ENCODE measurements at places on chromosomes 3 and 15.

GRCh38 chr3:185843126-185843525 lies 18.3 kb upstream of the IGF2BP2 start:
- no peak for DNase-seq

DNA sequence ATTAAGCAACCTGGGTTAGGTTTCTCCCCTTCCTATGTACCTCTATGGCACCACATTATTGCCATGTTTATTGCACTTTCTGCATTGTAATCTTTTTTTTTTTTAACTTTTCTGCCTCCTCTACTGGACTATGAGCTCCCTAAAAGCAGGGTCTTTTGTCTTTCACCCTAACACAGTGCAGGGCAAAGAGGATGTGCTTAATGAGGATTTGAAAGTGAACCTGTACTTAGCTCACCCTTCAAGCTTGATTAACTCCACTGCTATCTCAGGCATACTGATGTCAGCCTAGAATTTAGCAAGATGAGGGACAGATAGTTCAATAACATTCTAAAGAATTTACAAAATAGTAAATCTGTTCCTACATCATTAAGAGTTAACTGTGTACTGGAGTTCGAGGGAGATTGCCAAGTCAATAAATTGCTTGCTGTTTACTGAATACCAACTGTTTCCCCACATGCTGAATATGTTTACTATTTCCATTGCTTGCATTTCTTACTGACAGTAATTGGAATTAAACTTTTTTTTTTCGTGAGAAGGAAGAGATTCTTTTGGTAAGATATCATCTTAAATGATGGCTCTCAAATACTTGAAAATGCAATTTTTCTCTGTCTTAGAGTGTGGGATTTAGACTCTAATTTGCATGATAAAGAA lies 15.7 kb upstream of the PPARG start:
- no peak for DNase-seq

DNA sequence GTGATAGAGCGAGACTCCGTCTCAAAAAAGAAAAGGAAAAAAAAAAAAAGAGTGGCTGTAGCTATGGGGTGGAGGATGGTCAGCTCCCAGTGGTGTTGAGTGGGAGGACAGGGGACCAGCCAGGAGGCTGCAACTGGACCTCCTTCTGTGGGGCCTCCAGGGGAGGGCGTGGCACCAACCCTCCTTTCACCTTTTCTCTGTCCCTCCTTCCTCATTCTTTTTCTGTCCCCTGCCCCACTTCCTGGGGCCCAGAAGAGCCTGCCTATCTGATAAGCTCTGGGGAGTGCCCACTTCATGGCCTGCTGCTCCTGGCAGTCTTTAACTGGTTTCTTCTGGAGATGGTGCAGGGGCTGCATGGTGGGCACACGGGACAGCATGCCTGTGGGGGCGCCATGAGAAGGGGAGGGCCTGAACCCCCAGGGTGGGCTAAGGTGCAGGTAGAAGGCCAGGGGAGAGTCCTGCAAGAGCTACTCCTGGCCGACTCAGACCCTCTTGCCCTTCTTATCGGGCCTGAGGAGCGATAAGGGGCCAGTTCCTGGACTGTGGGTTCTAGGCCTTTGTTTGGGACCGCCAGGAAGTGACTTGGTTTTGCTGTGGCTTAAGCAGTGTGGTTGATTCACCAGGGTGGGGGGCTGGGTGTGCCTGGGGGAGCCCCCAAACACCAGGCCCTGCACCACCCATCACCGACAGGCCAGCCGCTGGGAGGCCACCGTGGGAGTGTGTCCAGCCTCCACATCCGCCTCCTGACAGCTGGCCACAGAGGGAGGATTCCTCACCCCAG lies 49.4 kb upstream of the FLNB start:
- DNase-seq: peak; percentile 31

GRCh38 chr15:91871837-91872236 lies 18.3 kb downstream of the SLCO3A1 start:
- DNase-seq: no peak

DNA sequence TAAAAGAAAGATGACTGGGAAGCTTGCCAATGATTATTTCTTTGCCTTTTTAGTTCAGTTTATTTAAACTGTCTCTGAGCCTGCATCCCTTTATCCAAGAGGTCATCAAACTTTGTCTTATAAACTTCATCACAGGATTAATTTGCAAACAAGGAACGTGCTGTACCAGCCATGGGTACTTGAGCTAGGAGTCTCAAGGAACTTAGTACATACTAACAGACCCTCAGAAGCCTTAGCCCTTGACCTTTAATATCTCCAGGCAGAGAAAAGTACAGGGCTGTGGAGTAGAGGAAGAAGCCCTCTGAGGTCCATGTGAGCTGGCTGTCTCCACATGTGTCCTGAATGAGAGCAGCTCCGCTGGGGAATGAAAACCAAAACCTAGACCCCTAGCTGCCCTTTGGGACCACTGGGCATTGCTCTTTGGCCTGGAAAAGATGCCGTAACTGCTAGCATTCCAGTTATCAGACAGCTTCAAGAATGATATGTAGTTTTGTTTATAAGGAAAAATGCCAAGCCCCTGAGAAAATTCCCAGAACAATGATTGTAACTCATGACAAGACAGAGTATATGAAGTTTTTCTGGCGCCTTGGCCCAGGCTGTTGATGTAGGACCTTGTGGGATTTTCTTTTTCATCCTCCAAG lies 92.1 kb downstream of the ASB7 start:
- no peak for DNase-seq

GRCh38 chr3:8768364-8769087 lies 887 bp downstream of the OXTR start:
- DNase-seq: no peak

DNA sequence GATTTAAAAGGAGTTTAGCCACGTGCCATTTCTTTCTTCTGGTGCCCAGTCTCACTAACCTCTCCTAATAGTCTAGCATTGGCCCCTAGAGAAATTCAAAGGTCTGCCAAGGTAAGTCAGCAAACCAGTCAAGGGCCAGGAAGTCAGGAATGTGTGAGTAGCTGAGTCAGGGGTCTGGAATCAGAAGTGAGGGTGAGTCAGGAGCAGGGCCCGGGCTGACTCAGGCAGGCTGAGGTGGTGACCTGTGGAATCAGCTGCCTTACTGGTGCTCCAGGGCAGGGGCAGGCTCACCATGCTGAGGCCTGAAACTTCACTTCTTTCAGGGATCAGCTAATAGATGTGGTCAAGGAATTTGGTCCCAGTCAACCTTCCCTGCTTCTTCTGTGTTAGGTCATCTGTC lies 105.8 kb upstream of the MYZAP start:
- DNase-seq: peak; percentile 53

DNA sequence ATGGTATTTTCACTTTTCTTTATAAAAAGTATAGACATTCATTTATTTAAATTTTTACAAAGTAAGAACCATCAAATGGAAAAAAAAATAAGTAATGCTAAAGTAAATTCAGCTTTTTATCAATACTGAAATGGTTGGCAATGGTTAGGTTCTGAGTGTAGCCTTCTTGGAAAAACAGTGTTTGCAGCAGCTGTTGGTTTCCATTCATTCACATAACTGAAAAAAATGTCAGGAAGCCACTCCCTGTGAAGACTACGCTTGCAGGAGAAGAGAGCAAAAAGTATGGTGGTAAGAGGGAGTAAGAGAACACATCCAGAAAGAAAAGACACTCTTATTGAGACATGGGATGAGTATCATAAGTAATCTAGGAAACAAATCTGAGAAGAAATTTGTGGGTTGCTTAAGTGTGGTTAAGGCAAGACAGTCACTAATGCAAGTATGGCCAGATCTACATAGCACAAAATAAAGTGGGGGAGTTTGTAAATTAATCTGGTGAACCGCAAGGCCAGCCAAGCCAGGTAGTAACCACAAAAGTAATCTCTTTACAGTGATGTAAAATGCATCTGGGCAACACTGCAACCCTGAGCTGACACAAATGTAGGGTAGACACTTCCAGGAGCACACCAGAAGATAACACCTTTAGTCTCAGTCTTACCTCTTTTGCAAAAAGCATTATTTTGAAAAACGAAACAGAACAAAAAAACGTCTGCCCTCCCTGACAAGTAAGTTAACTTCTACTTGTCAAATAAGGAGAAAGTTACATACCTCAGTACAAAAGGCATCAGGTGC lies 133.7 kb downstream of the IGSF11 start:
- no peak for DNase-seq

- no peak for DNase-seq
Observed at GRCh38 chr15:39788800-39789565, 6.3 kb upstream of the FSIP1 start.

DNA sequence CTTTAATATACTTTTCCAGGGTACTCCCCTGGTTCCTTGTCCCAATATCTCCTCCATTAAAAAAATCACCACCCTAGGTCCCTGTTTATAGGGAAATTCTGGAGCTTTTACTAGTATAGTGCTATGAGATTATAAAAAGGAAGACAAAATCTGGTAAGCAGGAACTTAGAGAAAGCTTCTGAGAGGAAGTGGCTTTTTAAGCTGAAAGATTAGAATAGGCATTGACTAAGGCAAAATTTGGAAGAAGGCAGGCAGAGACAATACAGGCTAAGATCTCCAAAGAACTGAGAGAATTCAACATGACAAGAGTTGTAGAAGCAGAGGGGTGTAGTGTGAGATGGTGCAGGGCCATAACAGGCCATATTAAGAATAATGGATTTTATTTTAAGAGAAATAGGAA lies 25.8 kb downstream of the SGO1 start:
- DNase-seq: no peak

- no peak for DNase-seq
Observed at GRCh38 chr3:148532774-148533173, 164.9 kb upstream of the AGTR1 start.

DNA sequence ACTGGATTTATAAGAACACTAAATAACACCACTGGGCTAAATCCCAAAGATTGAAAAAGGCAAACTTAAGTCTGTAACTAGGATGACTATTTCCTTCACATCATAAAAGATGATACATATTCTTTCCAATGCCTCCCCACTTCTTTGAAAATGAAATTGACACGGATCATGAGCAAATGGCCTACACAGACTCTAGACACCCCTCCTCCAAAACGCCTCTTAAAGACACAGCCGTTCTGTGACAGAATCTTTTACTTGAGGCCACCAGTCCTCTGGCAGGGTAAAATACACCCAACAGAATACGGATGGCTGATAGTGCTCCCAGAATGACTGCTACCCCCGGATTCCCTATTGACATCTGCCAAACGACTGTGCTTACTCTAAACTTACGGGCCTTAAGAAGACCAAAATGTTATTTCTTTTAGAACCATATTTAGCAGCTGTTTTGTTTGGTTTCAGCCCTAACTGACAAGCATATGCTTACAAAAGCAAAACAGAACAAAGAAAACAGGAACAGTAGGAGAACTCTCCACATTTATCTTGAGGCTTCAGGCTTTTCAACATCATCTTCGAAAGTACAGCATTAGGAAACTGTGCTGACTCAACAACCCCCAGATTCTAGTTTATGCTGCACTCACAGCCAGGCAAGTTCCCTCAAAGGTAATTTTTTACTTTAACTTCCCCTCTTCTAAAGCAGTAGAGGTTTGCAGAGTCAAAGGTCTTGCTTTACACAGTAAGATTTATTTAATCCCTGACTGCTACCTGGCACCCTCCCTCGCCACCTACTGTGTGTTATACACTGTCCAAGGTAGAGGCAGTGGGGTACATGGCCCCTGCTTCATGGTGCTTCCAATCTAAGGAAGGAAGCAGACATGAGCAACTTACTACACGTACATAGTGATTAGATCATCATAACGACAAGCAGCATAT lies 84.3 kb downstream of the TNIK start:
- DNase-seq: peak; percentile 15

- DNase-seq: no peak
Observed at GRCh38 chr3:87462228-87462627, 185.8 kb upstream of the POU1F1 start.

DNA sequence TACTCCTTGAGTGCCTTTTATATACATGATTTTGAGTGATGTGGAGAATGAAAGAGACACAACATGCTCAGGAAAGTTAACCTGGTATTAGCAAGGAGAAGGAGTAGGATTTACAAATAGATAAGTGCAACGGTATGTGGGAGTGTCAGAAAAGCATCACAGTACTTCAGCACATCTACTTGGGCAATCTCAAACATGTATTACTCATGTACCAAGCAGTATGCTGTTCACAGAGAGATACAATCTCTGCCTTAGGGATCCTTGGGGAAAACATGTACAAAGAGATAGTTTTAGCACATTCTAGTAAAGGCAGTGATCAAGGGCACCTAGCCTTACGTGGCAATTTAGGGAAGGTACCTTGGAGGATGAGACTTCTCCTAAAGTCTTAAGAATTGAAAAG lies 146.5 kb downstream of the FILIP1L start:
- no peak for DNase-seq

GRCh38 chr3:99087277-99087676 lies 185.8 kb upstream of the DCBLD2 start:
- DNase-seq: no peak

DNA sequence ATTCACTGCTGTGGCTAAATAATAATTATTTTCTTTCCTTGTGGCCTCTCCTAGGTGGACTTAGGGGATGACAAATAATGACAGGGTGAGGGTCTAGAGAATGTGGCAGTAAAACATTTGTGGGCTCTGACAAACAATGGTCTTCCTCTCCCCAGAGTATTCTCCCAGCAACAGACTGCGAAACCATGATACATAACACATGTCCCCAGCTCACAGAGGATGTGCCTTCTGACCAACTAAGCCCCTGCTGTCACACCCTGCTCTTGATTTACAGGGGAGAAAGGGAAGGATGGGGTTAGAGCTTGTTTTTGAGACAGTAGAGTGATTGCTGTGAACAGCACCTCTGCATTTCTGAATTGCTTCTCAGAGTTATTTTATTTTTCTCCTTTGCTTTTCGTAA lies 116.6 kb upstream of the CTDSPL start:
- DNase-seq: no peak

- no peak for DNase-seq
Observed at GRCh38 chr3:34075975-34076374, 277.5 kb downstream of the PDCD6IP start.

- no peak for DNase-seq
Observed at GRCh38 chr3:23760325-23760724, 45.4 kb upstream of the UBE2E1 start.

- no peak for DNase-seq
Observed at GRCh38 chr15:55528812-55529211, 20.8 kb upstream of the DNAAF4 start.
